ENCODE measurements at places on chromosomes 6 and 20. TPM values are rescaled to one million over a fixed set of nuclear protein-coding genes. Genes with fewer than 3 reads are reported as not detected.

Gene MAS1
- not detected for total RNA-seq

Gene MOXD1
- total RNA-seq = not detected

GRCh38 chr6:71466362-71466761 lies 177.8 kb downstream of the OGFRL1 start:
- no peak overlapping the region for H3K4me3 ChIP-seq
- no peaks in the 10 kb centered on the region for H3K4me1 ChIP-seq
- no peak overlapping the region for H3K27ac ChIP-seq
- no peaks in the 10 kb centered on the region for H3K36me3 ChIP-seq

- peak overlapping the region; percentile 31 for H3K4me3 ChIP-seq
- H3K36me3 ChIP-seq = peaks cover 14% of the 10 kb centered on the region
- H3K27me3 ChIP-seq = no peaks in the 10 kb centered on the region
- H3K27ac ChIP-seq = peak overlapping the region; percentile 31
- peaks cover 17% of the 10 kb centered on the region for H3K4me1 ChIP-seq
- DNase-seq = peak; percentile 35
These were observed 8.1 kb upstream of the CSE1L start for GRCh38 chr20:49037962-49038387.

GRCh38 chr6:139659196-139659595 lies 284.7 kb upstream of the CITED2 start:
- no peak for DNase-seq
- no peaks in the 10 kb centered on the region for H3K4me1 ChIP-seq
- no peaks in the 10 kb centered on the region for H3K36me3 ChIP-seq
- peaks cover 2% of the 10 kb centered on the region for H3K27me3 ChIP-seq

Data from activated CD4-positive, alpha-beta T cell treated with anti-CD3 and anti-CD28 coated beads, Interleukin-2, amount 10 ng/mL, durations not matched to agents 7 days and 5 days (primary cell).